ENCODE measurements at places on chromosomes 6 and 20.

DNA sequence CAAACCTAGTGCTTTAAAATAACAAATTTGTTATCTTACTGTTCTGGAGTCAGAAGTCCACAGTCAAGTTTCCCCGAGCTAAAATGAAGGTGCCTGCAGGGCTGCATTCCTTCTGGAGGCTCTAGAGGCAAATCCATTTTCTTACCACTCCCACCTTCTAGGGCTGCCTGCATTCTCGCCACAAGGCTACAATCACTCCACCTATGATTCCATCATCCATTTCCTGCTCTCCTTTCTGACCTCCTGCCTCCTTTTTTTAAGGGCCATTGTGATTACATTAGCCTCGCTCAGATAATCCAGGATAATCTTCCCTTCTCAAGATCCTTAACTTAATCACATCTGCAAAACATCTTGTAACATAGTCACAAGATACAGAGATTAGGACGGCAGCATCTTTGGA is 42.4 kb upstream of the SIRT5 start:
- DNase-seq: no peak
- no peaks in the 10 kb centered on the region for H3K27me3 ChIP-seq
- no peak overlapping the region for H3K27ac ChIP-seq

DNA sequence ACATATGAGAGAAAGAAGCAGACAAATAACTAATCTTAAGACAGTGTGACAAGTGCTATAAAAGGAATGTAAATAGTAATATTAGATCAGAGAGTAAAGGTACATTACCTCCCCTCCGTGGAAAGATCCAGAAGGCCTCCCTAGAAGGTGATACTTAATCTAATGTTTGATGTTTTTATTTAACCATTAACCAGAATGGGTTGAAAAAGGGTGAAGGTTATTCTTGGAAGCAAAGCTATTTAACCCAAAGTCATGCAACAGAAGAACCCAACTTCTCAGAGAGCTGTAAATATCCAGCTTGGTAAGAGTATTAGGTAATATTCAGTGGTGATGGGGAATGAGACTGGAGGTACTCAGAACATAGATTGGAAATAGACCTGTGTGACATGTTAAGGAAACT is 68.0 kb upstream of the HIVEP1 start:
- no peak overlapping the region for H3K4me3 ChIP-seq
- no peak for DNase-seq
- no peaks in the 10 kb centered on the region for H3K4me1 ChIP-seq
- H3K27me3 ChIP-seq: no peaks in the 10 kb centered on the region

- no peaks in the 10 kb centered on the region for H3K27me3 ChIP-seq
- no peak overlapping the region for H3K27ac ChIP-seq
- H3K36me3 ChIP-seq: no peaks in the 10 kb centered on the region
- H3K4me1 ChIP-seq: peaks cover 4% of the 10 kb centered on the region
- no peak for DNase-seq
- H3K4me3 ChIP-seq: no peak overlapping the region
Measured at GRCh38 chr6:129029778-129030177, 146.8 kb downstream of the LAMA2 start.

GRCh38 chr20:13430346-13431002 is 208.3 kb downstream of the TASP1 start:
- H3K27ac ChIP-seq: no peak overlapping the region
- no peak overlapping the region for H3K4me3 ChIP-seq
- DNase-seq: no peak

DNA sequence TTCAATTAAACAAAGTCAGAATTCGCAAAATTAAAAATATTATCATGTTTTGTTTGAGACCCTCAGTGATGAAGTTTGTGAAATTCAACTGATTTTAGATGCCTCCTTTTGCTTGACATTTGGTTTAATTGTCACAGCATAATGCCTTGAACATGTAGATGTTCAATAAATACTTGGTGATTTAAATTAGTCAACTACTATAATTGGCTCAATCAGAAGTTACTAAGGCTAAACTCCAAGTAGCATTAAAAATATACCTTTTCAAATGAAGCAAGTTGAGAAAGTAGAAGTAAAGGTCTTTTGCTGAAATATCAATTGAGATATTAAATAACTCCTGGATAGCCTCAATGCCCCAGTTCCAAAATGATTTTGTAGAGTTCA is 145.8 kb upstream of the AKIRIN2 start:
- H3K27me3 ChIP-seq: peaks cover 28% of the 10 kb centered on the region
- H3K27ac ChIP-seq: no peak overlapping the region
- peaks cover 4% of the 10 kb centered on the region for H3K4me1 ChIP-seq

DNA sequence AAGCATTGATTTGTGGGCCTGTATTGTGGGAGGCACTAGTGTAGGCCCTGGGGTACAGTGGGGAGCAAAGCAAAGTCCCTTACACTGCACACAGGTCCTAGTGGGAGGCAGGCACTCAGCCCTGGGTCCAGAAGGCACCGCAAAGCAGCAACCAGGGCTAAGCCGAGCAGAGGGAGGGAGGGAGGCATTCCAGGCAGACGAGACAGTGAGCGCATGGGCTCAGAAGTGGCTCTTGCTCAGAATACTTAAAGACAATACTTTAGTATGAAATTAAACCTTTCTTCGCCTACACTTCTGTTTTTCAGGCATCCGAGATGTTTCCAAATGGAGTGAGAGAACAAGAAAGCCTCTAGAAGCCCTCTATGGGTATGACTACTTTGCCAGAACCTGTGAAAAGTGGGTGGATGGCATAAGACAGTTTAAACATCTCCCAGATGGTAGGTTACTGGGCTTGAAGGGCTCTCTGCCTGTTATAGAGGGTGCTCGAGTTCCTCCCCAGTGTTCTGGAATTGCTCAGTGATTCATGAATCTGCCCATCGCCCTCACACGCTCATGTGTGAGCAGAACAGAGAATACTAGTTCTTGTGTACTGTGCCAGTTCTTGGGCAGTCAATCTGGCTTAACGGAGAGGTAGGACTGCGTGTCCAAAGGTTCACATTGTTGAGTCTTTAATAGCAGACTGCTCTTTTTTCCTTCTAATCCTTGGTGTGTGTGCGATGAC is 18.7 kb downstream of the BPHL start:
- DNase-seq: no peak
- peaks cover 11% of the 10 kb centered on the region for H3K36me3 ChIP-seq
- H3K4me3 ChIP-seq: no peak overlapping the region
- no peak overlapping the region for H3K27ac ChIP-seq
- H3K27me3 ChIP-seq: no peaks in the 10 kb centered on the region

GRCh38 chr6:33694401-33694931 is 17.0 kb downstream of the UQCC2 start:
- H3K4me1 ChIP-seq: peaks cover 52% of the 10 kb centered on the region
- peak overlapping the region; percentile 80 for H3K4me3 ChIP-seq
- H3K27me3 ChIP-seq: no peaks in the 10 kb centered on the region
- peaks cover 6% of the 10 kb centered on the region for H3K36me3 ChIP-seq
- DNase-seq: peak; percentile 25

DNA sequence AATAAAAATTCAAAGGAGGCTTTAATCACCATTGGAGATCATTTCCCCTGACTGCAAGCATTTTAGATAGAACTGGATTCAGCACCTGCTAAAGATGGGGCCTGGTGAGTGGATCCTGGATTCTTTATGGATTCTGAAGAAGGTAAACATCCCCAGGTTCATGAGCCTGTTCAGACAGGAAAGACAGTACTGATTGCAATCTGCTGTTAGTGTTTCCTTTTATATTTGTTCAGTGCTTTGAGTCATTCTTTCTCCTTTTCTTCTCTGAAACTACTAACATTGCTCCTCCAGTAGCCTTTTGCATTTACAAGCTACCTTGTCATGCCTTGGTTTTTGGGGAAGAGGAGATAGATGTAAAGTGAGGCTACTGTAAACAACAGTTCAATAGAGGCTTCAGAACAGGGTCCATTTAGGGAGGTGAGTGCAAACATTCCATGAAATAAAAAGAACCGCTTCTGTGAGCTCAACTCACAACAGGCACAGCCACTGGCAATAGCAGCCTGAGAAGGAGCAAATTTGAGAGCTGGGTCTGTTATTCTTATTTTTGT is 66.4 kb upstream of the PRL start:
- no peak overlapping the region for H3K27ac ChIP-seq
- no peaks in the 10 kb centered on the region for H3K27me3 ChIP-seq
- DNase-seq: no peak
- no peaks in the 10 kb centered on the region for H3K4me1 ChIP-seq

Measured in T-helper 17 cell (primary cell).